CD4-positive, alpha-beta T cell treated with Interleukin-6 at 100 ng/mL for 8 hours (primary cell): ENCODE measurements at places on chromosomes 12 and 14.

DNA sequence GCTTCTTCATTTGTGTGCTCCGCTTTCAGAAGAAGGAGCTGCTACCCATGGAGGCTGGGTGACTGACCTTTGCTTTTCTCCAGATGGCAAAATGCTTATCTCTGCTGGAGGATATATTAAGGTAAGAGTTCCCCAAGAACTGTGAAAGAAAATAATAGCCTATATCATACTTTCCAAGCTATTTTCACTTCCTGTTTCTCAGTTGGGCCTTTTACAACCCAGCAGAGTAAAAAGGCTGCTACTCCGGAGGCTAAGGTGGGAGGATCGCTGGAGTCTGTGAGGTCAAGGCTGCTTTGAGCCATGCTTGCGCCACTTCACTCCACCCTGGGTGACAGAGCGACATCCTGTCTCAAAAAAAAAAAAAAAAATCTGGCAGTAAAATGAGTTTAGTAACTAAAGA lies 82.1 kb downstream of the APAF1 start:
- no peak for DNase-seq

- DNase-seq: no peak
Observed at GRCh38 chr12:91249518-91250272, 67.1 kb upstream of the DCN start.

DNA sequence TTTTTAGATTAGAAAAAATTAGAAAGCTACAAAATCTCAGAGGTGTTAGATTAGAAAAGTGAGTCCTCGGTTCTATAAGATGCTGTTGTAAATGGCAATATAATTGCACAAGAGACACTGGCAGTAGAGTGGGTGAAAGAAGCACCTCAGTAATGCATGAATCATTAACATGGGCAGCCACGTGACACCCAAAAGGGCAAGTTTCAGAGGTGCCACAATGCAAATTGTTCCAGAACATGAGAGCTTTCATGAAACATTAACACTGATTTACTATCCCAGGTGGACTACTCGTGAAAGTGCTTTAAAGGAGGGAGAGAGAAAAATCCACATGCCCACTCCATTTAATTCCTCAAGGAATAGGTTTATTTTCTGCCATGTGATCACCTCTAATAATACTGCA lies 108.4 kb downstream of the PTPRR start:
- DNase-seq: no peak

DNA sequence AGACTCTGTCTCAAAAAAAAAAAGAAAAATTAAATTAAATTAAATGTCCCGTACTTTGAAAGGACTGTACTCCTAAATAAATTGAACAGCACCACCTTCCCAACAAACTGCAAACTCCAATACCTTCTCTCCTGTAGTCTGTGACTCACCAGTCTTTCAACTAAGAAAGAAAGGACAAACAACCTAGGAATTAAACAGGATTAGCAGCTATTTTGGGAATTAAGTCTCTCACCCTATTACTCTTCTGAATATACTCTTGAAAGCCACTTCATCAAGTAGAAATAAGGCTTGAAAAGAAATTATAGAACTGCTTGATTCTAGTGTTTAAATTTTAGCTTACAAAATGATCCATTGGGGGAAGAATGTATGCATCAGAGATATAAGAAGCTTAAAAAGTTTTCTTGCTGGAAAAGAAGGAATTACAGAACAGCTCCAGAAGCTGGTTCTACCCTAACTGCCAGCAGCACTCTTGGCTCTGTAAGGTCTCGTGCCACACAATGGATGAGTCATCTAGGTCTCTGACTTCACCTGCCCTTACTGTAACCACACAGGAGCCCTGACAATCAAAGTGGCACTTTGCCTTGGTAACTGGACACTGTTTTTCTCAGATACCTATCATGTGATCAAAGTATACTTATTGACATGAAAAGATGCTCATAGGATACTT lies 57.0 kb upstream of the CERS5 start:
- peak; percentile 62 for DNase-seq
